CD4-positive, alpha-beta T cell treated with Interleukin-6 for 4 hours (primary cell): ENCODE measurements at places on chromosomes 4 and X.

GRCh38 chrX:47498411-47498810 lies 15.4 kb upstream of the ZNF41 start:
- DNase-seq, result no peak

- no peak for DNase-seq
Measured at GRCh38 chr4:23365871-23366556, 523.8 kb downstream of the PPARGC1A start.

DNA sequence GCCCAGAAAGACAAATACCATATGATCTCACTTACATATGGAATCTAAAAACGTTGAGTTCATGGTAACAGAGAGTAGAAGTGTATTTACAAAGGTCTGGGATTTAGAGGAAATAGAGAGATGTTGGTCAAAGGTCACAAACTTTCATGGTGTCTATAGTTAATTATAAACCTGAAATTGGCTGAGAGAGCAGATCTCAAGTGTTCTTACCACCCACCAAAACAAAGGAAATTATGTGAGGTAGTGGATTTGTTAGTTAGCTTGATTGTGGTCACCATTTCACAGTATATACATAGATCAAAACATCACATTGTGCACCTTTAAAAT lies 186.8 kb downstream of the NWD2 start:
- DNase-seq, result no peak

DNA sequence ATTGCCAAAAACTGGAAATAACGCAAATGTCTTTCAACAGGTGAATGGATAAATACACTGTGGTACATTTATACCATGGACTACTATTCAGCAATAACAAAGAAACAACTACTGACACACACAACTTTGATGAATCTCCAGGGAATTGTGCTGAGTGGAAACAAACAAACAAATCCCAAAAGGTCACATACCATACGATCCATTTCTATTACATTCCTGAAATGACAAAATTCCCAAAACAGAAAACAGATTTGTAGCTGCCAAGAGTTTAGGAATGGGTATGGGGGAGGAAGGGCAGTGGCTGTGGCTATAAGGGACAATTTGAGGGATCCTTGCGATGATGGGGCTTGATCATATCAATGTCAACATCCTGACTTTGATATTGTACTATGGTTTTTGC lies 2.5 kb downstream of the ZNF182 start:
- no peak for DNase-seq

- no peak for DNase-seq
Measured at GRCh38 chr4:186775902-186776301, 52.2 kb upstream of the FAT1 start.

DNA sequence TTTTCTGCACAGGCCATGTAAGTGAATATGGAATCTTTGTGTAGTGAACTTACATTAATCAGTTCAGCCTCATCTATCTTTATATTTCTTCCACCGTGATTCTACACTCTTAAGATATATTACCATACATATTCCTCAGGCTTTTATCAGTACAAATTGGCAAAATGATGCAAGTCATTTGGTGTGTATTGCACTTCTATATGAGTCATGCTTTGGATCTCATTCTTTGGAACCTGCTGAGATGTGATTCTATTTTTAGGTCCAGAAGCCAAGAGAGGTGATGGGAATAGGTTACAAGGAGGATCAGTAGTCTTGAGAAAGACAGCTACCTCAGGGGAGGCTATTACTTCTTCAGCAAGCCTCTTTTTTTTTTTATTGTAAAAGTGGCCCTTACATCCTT lies 204.4 kb downstream of the ZNF330 start:
- DNase-seq, result no peak

DNA sequence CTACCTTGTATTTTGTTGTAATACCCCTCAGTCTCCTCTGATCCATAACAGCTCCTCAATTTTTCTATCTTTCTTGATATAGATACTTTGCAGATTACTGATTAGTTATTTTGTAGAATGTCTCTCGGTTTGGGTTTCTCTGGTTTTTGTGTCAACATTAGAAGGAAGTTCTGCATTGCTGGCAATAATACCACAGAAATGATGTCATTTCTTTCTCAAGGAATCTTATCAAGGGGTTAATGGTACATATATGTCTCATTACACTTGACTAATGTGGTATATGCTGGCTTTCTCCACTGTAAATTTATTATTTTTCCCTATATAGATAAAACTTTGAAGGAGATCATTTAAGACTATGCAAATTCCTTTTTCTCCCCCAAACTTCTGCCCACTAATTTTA lies 183.6 kb upstream of the DKK2 start:
- DNase-seq, result no peak

DNA sequence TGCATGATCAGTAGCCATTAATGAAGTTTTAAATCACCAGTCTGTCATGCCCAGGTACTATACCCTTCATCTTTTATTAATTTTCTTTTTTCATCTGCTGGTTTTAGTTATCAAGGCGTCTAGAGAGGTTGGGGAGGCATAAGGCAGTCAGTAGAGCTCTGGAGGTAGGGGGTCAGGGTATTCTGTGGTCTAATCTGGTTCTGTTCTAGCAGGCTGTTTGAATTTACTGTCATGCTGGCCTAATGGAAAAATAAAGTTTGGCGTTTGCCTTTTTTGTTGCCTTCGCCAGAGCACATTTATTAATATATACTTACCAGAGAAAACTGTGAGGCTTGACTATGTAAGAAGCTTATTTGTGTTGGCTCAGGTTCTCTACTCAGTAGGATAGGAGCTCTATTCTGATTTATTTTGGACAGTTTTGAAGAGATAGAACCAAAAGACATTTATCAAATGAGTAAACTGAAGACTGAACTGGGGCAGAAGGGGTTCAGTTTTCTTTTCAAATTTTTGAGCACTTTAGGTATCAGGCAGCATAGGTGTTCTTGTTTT lies 46.9 kb downstream of the TMEM131L start:
- no peak for DNase-seq

GRCh38 chrX:10022580-10023245 lies 55.6 kb downstream of the CLDN34 start:
- no peak for DNase-seq

GRCh38 chr4:100985576-100985975 lies 361.8 kb downstream of the PPP3CA start:
- no peak for DNase-seq

DNA sequence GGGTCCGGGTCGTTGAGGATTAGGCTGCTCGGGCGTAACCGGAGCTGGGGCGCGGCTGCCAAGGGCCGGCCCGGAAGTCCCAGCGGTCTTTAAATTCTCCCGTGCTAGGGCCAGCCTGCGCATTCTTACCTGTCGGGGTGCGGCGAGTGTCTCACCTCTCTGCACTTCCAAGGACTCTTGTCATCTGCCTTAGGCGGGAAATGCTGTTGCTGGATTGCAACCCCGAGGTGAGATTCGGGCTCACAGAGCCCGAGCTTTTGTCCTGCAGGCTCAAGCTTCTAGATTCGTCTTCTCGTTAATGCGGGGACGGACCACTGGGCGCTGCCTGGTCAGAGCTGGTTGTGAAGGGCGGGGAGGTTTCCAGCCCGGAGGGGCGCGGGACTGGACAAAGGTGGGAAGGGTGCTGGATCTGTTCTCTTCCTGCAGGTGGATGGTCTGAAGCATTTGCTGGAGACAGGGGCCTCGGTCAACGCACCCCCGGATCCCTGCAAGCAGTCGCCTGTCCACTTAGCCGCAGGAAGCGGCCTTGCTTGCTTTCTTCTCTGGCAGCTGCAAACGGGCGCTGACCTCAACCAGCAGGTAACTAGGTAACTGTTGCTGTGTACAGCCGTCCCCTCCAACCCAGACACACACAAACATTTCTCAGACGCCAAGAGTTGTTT lies at the start of gene ANKRD37:
TSS of gene ANKRD37 (plus strand) at position 118 of the 662 bp plus-strand sequence. CDS start at position 201, 83 bp downstream.
- no peak for DNase-seq
